ENCODE measurements at places on chromosomes 11 and 22. TPM values are rescaled to one million over a fixed set of nuclear protein-coding genes. Genes with fewer than 3 reads are reported as not detected.

Gene TYR
- not detected for total RNA-seq

Gene P2RX6
- 0.13 TPM for total RNA-seq

Gene LGR4
- 12.3 TPM for total RNA-seq

Gene SYT12
- 2.0 TPM for total RNA-seq

Gene RBFOX2
- total RNA-seq, result 101 TPM

Gene POU2AF2
- not detected for total RNA-seq

Gene KCNK7
- 4.1 TPM for total RNA-seq

Gene GAL3ST3
- not detected for total RNA-seq

Gene SCN4B
- 1.2 TPM for total RNA-seq

Gene POTEH
- total RNA-seq, result not detected

Gene C22orf31
- total RNA-seq, result not detected

Gene GALNT18
- total RNA-seq, result 21.4 TPM

Gene BTBD18
- not detected for total RNA-seq

Gene MRPL40
- 61.7 TPM for total RNA-seq

Gene FOLR1
- 1.3 TPM for total RNA-seq
